ENCODE measurements at places on chromosomes 13 and 19.

DNA sequence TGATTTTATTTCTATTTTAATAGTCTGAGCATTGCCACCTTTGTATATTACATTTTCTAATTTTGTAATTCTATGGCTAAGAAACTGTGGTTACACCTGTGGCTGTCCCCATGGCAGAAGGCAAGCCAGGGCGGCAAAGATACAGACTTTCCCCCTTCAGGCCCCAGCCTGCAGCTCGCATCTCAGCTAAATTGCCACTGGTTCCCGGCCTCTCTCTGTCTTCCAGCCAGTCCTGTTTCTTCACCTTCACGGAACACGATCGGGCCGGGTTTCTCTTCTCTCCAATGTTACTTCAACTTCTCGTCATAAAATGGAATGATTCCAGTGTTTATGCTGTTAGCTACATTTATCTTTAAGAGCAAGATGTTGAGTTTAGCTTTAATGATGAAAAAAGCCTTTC lies 124.5 kb upstream of the ZNF507 start:
- DNase-seq: no peak

GRCh38 chr13:30141775-30142485 lies 165.4 kb downstream of the KATNAL1 start:
- DNase-seq: no peak

DNA sequence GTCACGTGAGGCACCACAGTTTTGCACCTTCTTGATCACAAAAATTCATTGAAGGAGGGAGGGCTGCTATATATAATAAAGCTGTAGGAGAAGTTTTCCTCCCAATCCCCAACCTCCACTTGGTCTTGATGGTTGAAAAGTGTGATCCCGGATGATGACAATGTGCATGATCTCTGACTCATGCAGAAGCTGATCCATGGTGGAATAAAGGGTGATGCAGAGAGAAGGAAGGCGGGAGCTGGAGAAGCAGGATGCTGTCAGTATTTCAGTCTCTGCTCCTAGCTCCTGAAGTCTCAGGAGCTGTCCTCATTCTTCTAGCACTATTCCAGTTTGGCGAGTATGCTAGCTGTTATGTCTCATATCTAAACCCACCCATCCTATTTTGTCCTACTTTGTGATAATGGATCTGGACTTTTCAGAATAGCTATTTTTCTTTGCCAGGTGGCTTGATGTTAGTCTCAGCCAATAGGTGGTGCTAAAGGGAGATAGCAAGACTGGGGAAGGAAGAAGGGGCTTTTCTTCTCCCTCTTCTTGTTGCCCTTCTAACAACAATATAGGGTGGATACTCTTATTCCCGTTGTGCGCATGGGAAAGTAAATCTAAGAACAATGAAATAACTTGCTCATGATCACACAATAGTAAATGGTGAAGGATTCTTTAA lies 65.6 kb upstream of the HTR2A start:
- DNase-seq: no peak

DNA sequence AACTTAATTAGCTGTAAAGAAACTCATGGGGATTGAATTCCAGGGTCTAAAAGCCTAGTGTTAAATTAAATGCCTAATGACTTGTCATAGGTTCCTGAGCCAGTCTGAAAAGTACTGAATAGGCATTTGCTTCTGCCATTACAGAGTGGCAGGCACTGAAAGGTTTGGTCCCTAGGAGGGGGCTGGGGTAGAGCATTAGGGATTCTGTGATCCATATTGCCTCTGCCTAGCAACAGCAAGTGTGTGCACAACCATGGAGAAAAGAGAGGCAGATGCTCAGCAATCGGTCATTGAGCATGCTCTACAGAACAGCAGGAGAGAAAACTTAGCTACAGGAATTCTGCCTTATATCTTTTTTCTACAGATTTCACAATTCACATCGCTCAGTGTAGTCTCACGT lies 133.5 kb downstream of the TRPC4 start:
- no peak for DNase-seq

DNA sequence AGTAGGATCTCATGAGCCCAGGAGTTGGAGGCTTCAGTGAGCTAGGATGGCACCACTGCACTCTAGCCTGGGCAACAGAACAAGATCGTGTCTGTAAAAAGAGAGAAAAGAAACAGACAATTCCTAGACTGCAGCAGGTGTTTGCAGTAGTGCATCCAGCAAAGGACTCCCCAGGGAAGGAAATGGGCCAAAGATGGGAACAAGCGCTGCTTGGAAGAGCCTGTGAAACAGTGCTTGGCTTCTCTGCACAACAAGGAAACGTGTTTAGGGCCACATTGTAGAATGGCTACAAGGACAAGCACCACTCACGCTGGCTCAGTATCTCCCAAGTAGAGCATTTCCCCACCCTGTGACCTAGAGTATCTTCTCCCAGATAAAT lies 35.5 kb upstream of the LDLR start:
- no peak for DNase-seq

- no peak for DNase-seq
Measured at GRCh38 chr19:45045671-45046353, 7.0 kb downstream of the CLASRP start.

GRCh38 chr19:11784356-11784755 lies 14.0 kb upstream of the ZNF491 start:
- DNase-seq: no peak

DNA sequence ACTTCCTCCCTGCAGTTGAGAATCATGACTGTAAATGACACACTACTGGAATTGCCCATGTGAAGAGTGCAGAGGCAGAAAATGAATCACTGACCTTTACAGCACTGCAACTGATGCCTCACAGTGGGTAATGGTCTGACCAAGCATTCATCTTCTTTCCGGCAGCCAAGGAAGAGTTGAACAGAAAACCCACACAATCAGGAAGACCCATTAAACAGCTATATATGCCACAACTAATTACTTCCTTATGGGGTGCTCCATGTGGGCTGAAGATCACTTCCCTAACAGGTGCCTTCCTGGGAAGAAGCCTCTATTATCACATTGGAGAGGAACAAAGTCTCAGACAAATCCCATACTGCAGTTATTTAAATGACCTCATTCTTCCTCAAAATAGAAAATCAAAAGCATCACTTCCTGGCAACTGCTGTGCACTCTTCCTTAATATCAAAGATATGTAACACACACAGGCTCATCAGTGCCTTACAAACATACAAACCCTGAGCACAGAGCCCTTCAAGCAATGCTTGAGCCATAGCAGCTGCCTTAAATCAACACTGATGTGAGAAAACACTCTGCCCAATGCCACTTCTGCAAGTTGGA lies 45.8 kb downstream of the RUBCNL start:
- peak; percentile 24 for DNase-seq
